ENCODE measurements at places on chromosomes 7 and 10.

DNA sequence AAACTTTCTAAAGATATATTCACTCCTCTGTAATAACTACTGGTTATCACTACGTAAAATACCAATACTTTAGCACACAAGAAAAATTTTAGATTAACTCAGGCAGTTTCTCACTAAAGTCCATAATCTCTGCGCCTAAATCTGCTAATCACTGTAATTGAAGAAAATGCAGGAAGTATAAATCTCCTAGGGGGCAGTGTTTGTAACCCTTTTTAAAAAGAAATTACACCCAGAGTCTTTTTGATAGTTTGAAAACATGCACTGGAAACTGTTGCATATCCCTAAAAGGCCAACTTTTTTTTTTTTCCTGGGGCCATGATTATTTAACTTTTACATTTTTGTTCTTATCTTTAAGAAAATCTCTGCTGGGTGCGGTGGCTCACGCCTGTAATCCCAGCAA, 209.6 kb downstream of the KIAA1217 start:
- DNase-seq = no peak

DNA sequence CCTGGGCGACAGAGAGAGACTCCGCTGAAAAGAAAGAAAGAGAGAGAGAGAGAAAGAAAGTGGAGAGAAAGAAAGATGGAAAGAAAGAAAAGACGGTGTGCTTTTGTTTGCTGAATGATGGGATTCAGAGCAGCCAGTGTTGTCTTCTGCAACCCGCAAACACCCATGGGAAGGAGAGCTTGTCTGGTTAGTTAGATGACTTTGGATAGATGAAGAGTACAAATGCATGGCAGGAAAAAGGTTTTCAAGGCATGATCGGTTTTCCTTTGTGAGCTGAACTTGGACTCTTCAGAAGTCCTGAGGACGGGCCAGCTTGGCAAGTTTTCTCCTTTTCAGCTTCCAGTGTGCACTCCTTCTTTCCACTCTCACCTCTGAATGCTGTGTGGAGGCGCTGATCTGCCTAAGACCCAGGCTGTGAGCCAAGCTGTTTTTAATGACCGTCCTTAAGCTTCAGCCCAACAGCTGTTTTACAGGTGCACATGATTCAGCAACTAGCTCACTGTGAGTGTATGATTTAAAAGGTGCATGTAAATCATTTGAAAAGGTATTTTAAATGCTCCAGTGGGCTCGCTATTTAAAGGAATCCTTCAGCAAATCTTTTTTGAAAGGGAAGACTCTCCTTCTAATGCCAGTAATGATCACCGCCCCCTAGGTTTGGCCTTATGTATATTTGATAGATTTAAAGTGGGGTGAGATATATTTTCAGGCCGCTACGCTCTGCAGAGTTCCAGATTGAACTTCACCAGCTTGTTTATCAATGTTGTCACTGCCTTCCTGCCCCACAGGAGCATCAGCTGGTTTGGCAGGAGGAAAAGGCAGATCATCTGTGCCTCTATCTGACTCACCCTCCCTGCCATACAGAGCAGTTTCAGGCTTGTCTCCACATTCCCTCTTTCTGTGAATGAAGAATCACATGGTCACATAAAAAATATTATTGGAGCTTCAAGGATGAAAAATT, 115.0 kb downstream of the PLXDC2 start:
- DNase-seq = no peak

- no peak for DNase-seq
Measured at GRCh38 chr10:55867848-55868247, 493.2 kb downstream of the ZWINT start.

DNA sequence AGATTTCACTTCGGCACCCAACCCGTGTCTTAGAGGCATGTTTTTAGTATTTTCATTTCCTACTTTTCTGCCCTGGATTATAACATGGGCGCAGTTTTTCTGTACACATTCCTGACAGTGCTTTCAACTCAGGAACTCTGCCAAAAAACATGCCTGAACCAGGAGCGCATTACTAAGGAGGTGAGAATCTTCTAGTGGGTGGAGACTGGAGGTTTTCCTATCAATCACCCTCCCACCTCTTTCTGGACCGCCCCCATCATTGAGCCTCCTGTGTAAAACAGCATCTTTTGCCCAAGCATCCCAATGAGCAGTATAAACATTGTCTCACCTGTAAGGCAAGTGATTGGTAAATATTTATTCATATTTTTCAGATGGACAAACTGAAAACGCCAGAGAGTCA, 53.2 kb downstream of the STK17A start:
- no peak for DNase-seq

Data from stimulated activated CD4-positive, alpha-beta T cell treated with anti-CD3 and anti-CD28 coated beads, Interleukin-4, amount 100 ng/mL, for 4 hours (primary cell).